Hypothalamus (tissue), 51 donors: ENCODE measurements at places on chromosomes 3 and 15.

GRCh38 chr15:69919816-69920215 lies 177.9 kb downstream of the TLE3 start:
- peak; percentile 26 for DNase-seq

DNA sequence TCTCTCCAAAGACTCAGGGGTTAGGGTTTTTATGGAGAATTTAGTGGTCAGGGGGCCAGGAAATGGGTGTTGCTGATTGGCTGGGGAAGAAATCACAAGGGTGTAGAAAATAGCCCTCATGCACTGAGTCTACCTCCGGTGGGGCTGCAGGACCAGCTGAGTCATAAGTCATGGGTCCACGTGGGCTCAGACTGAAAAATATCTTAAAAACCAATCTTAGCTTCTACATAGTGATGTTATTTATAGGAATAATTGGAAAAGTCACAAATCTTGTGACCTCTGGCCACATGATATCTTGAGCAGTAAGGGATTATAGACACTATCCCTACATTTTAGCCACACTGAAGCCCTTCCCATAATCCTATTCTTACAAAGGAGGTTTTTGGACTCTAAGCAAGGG lies 224.0 kb downstream of the DPH6 start:
- DNase-seq, result no peak

DNA sequence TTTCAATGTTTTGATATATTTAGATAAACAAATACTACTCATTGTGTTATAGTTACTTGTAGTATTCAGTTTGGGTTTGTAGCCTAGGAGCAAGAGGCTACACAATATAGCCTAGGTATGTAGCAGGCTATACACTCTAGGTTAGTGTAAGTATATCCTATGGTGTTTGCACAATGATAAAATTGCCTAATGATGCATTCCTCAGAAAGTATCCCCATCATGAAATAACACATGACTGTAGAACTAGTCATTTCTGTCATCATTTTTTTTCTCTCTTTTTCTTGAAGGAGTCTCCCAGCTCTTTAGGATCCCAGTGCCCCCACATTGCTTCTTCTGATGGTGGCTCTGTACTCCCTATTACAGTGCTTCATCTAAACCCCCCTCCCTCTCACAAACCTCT lies 157.7 kb upstream of the CADPS start:
- DNase-seq, result no peak

DNA sequence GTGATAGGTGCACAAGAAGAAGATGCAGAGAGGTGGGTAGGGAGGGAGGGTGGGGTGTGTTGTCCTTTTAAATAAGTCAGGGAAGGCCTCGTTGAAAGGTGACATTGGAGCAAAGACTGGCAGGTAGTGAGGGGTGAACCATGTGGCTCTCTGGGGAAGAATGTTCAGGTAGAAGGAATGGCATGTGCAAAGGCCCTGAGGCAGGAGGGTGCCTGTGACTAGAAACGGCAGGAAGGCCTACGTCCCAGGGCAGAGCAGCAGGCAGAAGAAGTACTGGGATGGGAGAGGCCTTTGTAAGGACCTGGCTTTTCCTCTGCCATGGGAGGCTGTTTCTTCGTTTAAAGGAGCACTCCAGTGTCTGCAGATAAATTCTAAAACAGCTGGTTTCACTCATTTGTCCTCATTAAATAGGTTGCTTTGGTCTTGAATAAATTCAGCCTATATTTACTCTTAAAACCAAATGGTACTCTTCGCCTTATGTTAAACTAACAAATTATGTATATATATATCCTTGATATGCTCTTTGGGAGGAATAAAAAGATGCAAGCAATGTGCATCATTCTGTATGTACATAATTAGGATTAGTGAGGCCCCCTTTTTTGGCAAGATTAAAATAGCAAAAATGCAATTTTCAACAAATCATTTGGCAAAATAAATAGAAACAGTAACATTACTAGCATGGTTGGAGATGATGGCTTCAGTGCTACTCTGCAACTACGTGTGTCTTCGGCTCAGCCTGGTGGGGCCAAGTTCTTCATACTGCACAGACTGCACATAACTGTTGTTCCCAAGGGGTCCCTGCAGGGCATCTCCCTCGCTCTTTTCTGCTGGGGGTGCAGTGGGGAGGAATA lies 151.4 kb downstream of the KLF13 start:
- DNase-seq, result no peak

- DNase-seq, result no peak
These were observed 140.4 kb downstream of the SRGAP3 start for GRCh38 chr3:9108876-9109567.

DNA sequence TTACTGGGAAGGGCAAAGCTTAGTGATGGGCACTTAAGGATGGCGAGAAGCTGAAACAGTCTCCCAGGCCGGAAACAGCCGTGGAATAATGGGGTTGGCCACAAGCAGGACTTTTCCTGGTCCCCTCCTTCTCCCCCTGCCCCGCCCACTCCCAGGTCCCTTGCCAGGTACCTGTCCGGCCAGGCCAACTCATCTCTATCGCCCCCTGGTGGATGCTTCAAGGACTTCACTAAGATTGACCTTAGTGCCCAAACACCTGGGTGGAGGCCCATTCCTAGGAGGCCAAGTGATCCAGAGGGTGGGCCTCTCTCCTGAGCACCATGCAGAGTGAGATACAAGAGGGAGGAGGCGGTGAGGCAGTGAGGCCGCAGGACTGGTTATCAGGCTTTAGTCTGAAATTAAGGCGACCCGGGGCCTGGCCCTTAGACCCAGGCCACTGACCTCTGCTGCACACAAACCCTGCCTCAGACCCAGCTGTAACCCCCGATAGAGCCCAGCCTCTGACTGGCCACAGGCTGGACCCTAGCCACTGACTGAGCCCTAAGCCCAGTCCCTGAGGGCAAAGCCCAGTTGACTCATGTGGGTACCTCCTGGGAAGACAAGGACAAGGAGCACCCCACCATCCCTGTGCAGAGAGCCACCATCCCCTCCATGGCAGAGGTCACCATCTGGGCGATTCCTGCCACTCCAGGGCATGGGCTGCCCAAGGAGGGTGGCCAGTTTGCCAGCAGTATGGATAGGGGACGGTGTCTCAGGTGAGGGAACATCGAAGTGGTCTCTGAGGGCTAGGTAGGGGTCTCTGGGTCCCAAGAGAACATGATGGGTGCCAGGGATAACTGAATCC lies 37.6 kb downstream of the VIPR1 start:
- no peak for DNase-seq

DNA sequence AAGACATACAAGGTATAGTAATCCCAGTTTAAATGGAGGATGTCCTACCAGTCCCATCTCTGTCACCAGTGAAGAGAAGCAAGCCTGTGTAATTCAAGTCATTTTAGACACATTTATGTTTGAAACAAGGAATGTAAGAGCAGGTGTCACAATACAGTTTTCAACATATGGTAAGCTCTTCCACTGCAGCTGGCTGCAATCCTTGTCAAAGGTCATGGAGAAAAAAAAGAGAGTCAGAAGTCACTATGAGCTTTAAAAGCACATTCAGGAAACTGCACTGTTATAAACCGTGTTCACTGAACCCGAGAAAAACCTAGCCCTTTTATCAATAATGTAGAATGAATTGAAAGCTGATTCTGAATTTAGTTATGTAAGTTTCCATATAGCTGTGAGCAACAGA lies 206.4 kb downstream of the NAALADL2 start:
- DNase-seq, result no peak

GRCh38 chr3:116354382-116354781 lies 90.9 kb downstream of the LSAMP start:
- no peak for DNase-seq

DNA sequence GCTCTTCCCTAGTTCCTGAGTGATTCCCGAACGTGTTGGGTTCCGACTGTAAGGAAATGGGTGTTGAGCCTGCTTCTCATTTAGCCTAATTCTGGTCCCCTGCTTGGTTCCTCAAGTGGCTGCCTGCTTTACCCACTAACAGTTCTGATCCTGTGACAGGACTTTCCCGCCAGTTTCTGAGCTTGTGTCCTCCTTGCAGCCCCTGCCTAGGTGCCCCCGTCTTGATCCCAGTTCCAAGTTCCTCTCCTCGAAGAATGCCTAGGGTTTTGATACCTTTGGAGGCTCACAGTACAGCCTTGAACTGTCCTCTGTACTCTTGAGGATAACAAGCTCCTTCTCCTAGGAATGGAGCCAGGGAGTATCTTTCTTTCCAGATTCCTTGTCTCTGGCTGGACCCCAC lies 12.0 kb upstream of the RASGRF1 start:
- DNase-seq, result no peak

DNA sequence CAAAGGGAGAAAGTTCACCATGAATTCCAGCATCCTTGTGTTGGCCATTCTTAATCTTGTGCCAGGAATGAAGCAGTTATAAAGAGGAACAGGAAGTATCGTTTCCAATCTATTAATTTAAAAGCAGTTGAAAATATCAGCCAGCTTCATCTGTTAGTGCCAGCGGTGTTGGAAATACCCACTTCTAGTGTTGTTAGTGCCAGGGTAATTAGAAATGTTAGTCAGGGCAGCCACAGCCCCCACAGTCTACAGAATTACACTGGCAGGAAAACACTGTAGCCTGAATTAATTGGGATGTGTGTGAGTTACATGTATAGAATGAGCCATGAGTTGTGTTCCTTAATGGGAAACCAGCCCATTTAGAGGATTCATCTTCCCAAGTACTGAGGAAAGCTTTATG lies 127.8 kb downstream of the GHSR start:
- no peak for DNase-seq

- no peak for DNase-seq
These were observed 17.5 kb downstream of the CIDEC start for GRCh38 chr3:9862391-9863057.

DNA sequence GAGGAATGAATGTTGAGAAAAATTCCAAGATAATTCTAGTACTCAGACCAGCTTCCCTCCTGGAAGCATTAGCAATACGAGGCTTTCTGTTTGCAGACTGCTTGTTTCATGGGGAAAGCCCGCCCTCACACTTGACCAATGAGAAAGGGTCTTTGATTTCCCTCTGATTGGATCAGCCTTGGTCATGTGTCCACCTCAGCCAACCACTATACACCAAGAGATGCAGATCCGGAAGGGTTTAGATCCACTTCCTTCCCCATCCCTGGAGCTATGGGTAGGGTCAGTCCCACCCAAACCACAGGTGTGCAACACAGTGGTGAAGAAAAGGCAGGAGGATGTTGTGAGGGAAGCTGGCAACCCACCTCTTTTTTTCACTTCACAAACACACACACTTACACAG lies 154.7 kb downstream of the SV2B start:
- DNase-seq, result no peak

GRCh38 chr15:78988361-78988911 lies 43.6 kb upstream of the CTSH start:
- peak; percentile 34 for DNase-seq

GRCh38 chr3:149536429-149536828 lies 61.9 kb downstream of the TM4SF4 start:
- peak; percentile 58 for DNase-seq

DNA sequence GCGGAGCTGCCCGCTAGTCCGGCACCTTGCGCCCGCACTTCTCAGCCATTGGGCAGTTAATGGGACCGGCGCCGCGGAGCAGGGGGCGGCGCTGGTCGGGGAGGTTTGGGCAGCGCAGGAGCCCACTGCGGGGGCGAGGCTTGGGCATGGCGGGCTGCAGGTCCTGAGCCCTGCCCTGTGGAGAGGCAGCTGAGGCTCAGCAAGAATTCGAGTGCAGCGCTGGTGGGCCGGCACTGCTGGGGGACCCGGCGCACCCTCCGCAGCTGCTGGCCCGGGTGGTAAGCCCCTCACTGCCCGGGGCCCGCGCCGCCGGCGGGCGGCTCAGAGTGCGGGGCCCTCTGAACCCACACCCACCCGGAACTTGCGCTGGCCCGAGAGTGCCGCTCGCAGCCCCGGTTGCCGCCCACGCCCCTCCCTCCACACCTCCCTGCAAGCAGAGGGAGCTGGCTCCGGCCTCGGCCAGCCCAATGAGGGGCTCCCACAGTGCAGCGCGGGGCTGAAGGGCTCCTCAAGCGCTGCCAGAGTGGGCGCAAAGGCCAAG lies 835.0 kb downstream of the TBL1XR1 start:
- no peak for DNase-seq

DNA sequence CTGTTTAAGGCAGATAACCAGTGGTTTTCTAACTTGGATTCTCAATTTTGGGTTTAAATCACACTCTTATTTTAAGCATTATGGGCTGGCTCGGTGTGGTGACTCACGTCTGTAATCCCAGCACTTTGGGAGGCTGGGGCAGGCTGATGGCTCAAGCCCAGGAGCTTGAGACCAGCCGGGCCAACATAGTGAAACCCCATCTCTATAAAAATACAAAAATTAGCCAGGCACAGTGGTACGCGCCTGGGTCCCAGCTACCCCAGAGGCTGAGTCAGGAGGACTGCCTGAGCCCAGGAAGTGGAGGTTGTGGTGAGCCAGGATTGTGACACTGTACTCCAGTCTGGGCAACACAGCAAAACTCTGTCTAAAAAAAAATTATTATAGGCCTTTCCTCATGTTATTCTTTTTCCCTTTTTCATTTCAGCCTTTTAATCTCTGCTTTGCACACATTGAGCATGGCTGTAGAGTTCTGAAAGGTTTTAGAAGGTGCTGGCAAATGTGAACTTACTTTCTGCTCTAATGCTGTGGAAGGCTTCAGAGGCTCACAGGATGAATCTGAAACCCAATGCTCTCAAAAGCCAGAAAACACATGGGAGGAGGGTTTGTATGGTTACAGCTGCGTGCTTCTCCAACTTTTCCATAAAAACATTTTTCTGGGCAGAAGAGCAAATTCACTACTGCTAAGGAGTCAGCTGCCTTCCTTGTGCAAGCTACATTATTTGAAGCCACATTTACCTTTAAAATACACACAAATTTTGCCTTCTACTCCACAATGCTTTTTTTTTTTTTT lies 32.5 kb downstream of the CHAC1 start:
- DNase-seq, result no peak

- no peak for DNase-seq
These were observed 132.5 kb downstream of the CMSS1 start for GRCh38 chr3:99949956-99950670.
